ENCODE measurements at places on chromosomes 6 and 20. TPM values are rescaled to one million over a fixed set of nuclear protein-coding genes. Genes with fewer than 3 reads are reported as not detected.

The ZNF184 gene
- total RNA-seq: 12.6 TPM

The TCF15 gene
- 0.49 TPM for total RNA-seq

The L3MBTL3 gene
- 10.1 TPM for total RNA-seq

The ADGRF4 gene
- 7.6 TPM for total RNA-seq

The DST gene
- 449 TPM for total RNA-seq

The RHAG gene
- total RNA-seq: 5.8 TPM

The TBXT gene
- not detected for total RNA-seq

The MYMX gene
- total RNA-seq: 0.49 TPM

The OPN5 gene
- not detected for total RNA-seq

The SLC32A1 gene
- not detected for total RNA-seq

The MUC21 gene
- not detected for total RNA-seq

The HLA-DMB gene
- total RNA-seq: 12.7 TPM

The CST5 gene
- total RNA-seq: not detected

The TMEM217 gene
- 1.3 TPM for total RNA-seq

The FBXL4 gene
- total RNA-seq: 16.7 TPM

The ECT2L gene
- 0.10 TPM for total RNA-seq

The IRAK1BP1 gene
- 9.0 TPM for total RNA-seq
